ENCODE measurements at places on chromosomes 4 and X.

GRCh38 chr4:78058591-78059523, 1.7 kb downstream of the FRAS1 start:
- no peak for DNase-seq

GRCh38 chrX:137545711-137546651, 19.9 kb upstream of the ZIC3 start:
- DNase-seq, result no peak

- DNase-seq, result no peak
Measured at GRCh38 chrX:23935106-23935505, 27.3 kb downstream of the CXorf58 start.

DNA sequence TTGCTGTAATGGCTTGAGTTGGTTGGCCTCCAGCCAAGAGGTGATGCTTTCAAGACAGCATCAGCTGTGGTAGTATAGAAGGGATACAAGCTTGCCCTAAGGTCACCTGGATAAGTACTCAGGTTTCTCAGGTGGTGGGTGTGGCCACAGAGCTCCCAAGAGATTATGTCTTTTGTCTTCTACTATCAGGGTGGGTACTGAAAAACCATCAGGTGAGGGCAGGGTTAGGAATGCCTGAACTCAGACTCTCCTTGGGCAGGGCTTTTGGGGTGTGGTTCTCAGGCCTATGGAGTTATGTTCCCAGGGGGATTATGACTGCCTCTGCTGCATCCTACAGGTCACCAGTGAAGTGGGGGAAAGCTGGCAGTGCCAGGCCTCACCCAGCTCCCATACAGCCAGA, 654.6 kb upstream of the GALNT7 start:
- no peak for DNase-seq

GRCh38 chr4:19924761-19925160, 326.9 kb upstream of the SLIT2 start:
- DNase-seq, result no peak

DNA sequence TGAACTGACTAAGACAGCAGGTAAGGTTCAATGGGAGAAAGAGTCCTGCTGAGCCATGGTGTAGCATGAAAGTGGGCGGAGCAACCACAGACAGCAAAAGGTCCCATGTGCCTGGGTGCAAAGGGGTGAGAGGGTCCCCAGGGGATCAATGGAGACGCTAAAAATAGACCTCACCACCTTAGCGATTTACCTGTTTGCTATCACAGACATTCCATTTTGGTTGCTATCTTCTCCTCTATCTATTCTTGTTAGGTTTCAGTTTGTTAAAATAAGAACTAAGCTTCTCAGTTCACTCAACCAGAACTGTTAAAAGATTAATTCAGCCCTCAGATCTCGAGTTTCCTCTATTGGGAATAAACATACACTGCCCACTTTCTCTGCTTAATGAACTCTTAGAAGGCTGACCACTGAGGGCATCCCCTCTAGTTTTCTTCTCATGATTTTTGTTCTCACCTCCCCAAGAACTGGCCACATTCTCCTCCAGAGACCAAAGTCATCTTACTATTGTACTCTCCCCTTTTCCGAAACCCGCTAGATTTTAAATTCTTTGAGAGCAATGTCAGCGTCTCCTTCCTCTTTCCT, 136.7 kb downstream of the PARM1 start:
- no peak for DNase-seq
